ENCODE measurements at places on chromosomes 12 and 14.

GRCh38 chr12:117119592-117120198 lies 20.5 kb upstream of the TESC start:
- no peak for DNase-seq

- DNase-seq = no peak
These were observed 109.6 kb downstream of the ATXN7L3B start for GRCh38 chr12:74647256-74647655.

DNA sequence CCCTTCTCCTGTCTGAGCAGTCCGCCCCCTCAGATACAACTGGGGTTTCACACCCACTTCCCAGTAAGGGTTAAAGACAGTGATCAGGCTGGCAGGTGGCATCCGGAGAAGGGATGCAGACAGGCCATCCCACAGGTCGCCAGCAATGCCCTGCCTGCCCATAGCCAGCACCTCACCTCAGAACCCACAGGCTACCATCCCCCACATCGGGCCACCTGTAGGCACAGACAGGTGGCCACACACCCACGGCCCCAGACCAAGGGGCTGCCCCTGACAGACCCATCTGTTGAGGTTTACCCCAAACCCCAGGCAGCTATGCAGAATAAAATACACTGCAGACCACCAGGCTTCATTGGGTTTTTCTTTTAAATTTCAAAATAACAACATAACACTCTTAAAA lies 57.5 kb downstream of the CCNK start:
- no peak for DNase-seq

- no peak for DNase-seq
These were observed 31.8 kb upstream of the TEX22 start for GRCh38 chr14:105366386-105367074.

GRCh38 chr14:103488071-103488470 lies 34.6 kb downstream of the CKB start:
- DNase-seq = no peak

- DNase-seq = no peak
These were observed 21.2 kb downstream of the GPRC5D start for GRCh38 chr12:12930633-12931219.

- DNase-seq = no peak
These were observed 1.2 kb downstream of the SCNN1A start for GRCh38 chr12:6374028-6374785.

DNA sequence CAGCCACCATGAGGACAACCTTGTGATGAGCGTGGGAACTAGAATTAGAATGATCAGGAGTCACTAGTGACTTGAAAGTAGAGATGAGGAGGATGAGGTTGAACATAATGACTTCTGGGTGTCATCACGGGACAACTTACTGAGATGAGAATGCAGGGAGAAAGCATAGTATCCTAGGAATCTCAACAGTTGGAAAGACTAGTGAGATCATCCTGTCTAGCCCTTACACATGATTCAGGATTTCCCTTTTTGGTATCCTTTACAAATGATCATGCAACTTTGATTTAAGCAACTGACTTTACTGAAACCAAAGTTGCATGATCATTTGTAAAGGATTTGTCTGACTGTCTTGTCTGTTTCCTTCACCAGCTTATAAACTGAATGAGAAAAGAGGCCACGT lies 51.8 kb upstream of the HIF1A start:
- DNase-seq = no peak

GRCh38 chr14:68939893-68940613 lies 39.0 kb downstream of the ACTN1 start:
- no peak for DNase-seq

DNA sequence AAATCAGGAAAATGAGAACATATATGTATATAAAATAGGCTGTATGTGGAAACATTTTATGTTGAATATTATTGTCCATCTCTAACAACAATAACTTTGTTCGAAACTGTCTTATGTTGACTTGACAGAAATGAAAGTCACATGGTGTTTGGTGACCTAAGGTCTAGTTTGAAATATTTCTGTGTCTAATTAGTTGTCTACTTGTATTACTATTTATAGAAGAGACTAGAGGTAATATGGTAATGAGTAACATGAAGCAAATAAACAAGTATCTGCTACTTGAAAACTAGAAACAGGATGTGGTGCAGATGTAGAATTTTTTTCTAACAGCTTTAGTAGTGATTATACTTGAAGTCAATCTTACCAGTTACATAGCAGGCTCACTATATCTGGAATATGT lies 3.9 kb downstream of the GPHN start:
- no peak for DNase-seq

GRCh38 chr12:88556213-88556774 lies 24.0 kb downstream of the KITLG start:
- DNase-seq = no peak

DNA sequence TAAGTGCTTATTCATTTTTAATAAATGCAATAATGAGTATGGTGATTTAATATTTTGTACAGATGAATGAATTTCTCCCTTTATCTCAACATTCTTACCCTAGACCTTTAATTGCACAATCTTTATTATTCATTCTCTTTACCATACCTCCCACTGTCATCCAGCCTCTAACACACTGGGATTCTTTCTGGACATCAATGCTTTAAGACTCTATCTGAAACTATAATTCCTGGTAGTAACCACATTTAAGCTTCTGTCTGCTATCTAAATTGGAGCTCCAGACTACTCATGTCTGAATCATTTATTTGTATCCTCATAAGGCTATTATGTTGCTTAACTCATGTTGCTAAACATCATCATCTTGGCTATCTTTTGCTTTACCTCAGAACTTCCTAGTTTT lies 270.2 kb downstream of the ALG10B start:
- no peak for DNase-seq

DNA sequence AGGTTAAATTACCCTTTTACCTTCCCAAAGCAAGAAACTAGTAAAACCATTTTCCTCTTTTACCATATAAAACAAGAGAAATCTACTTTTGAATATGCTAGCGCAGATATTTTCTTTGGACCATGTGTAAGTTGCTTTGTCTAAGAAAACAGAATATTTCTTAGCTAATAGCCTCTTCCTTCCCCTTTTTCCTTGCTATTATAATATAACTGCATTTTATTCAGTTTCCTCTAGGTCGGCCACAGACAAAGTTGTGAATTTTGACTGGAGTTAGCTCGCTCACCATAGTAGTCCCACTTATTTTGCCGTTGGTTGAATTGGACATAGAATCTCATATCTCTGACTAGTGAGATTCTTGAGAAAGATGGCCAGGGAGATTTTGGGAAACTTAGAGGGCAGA lies 115.6 kb downstream of the PLEKHA5 start:
- no peak for DNase-seq

DNA sequence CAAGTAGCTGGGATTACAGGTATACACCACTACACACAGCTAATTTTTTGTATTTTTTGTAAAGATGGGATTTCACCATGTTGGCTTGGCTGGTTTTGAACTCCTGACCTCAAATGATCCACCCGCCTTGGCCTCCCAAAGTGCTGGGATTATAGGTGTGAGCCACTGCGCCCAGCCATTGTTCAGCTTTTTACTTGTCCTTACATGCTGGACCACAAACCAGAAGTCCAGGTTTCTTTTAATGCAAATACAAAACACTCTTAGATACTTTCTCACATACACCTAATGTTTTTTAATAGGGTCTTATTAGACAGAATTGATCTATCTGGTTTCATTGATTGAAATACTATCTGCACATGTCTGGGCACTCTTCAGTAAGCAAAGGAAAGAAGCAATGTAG lies 40.5 kb downstream of the BTG1 start:
- DNase-seq = no peak

- no peak for DNase-seq
These were observed 51.3 kb downstream of the KLRG1 start for GRCh38 chr12:9040484-9041186.
